Epithelial cell of proximal tubule (primary cell): ENCODE measurements at places on chromosomes 3 and 15.

DNA sequence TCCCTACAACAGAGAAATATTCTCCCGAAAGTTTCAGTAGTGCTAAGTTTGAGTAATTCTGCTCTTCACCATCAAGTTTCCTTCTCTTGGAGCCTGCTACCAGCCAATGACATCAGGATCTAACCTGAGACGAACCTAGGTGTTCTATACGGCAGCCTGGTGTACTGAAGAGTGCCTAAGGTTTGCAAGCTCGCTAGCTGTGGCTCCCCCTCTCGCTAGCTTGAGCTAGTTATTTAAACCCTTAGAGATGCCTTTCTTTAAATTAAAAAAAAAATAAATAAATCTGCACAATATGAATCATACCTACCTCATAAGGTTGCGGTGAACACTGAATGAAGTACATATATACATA lies 1.4 kb upstream of the COL8A1 start:
- no peak for DNase-seq

DNA sequence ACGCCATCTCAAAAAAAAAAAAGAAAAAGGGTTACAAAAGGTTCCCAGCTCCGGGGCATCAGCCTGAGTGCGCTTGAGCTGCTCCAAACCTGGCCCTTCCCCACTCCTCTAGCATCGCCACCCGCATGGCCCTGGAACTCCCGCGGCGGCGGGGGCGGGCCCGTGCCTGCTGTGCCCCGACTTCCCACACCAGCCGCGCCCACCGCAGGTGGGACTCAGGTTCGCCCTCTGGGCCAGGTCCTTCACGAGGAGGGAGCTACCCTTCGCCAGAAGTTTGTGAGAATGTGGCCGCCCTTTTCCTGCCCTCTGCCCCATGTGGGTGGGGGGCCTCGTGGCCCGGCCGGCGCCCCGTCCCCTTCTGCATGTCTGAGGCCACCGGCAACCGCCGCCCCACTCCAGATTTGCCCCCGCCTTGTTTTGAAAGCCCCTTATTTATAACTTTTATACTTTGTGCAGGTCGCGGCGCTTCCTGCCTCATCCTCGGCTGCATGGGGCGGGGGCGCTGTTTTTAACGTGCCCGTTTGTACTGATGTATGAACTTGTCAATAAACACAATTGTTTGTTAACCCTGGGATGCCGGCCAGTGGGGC lies 507 bp upstream of the JMJD7 start:
- no peak for DNase-seq

- no peak for DNase-seq
Observed at GRCh38 chr15:71313806-71314205, 198.5 kb downstream of the THSD4 start.

DNA sequence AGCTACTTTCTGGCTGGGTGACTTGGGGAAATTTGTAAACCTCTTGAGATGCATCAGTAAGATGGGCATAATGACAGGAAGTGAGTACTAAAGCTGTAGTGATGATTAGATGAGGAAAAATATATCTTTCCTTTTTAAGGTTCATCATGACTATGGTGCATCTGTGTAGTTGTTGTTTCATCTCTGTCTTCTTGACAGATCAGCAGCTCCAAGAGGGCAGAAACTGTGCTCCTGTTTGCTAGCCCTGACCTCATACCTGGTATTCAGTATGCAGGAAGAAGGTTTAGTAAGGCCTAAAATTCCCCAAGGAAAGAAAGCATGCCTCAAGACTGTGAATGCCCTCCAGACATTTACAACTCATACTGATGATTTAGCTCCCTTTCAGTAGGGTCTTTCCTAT lies 82.5 kb upstream of the PSMD6 start:
- no peak for DNase-seq

DNA sequence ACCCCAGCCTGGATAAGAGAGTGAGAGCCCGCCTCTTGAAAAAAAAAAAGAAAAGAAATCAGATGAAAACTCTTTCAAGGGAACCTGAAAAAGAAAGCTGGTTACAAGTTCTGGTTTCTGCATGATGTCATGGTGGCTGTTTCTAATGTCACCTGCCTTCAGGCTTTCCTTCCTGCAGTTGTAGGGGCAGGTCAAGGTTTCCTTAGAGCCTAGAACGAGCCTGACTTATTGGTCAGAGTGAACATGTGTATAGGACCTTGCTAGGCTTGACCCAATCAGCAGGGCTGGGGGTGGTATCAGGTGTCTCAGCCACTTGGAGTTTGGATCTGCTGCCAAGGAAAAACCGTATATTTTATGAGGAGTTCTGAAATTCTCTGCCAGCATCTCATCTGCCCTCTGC lies 3.8 kb downstream of the IVD start:
- DNase-seq: no peak

DNA sequence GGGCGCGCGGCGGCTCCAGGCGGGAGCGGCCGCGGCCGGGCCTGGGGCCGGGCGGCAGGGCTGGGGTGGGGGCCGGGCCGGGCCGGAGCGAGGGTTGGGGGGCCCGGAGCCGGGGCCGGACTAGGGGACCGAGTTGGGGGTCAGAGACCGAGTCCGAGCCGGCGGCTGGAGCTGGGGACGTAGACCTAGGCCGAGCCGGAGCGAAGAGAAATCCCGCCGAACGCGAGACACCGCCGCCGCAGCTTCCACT lies 37.3 kb downstream of the HMCES start:
- DNase-seq: no peak

- no peak for DNase-seq
Observed at GRCh38 chr3:15050405-15051092, 14.6 kb downstream of the MRPS25 start.

DNA sequence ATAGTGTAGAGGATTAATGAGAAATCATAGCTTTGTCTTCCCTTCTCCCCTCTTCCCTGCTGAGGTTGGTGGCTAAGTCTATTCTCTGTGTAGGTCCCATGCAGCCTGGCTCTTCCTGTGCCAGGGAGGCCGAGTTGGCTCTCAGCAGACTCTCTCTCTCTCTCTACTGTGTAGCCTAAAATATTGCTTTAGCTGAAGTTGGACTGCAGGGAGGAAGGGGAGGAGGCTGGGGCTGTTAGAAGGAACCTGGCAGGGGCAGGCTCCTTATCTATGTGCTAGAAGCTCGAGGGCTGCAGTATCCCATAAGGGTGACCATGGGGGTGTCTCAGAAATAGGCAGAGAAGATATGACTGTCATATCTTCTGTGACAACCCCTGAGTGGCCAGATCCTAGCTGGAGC lies 160.8 kb downstream of the EPHB1 start:
- no peak for DNase-seq

GRCh38 chr3:89912031-89912430 lies 804.6 kb downstream of the EPHA3 start:
- DNase-seq: no peak

DNA sequence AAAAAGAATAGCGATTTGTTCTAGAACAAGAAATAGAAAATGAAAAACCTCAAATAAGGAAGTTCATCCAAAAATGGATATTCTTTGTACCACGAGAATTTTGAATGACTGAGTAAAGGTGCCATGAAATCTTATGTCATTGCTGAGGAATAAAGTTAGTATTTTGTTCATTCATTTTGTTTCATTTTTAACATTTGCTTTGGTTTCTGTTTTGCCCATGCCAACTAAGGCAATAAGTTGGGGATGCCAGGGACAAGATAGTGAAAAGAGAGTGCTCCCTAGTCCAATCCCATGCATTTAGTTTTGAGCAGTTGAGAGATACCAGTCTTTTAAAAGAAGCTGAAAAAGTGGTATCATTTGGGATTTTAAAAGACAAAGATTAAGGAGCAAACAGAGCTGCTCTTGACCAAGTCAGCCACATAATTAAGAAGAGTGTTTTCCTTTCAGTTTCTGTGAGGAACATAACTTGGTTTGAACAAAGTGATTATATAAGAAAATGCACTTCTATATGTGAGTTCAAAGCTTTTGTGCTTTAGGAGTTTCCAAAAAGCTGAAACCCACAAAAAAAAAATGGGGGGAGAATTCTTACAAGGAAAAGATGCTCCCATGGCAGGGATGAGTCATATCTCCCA lies 201.4 kb downstream of the PLOD2 start:
- no peak for DNase-seq

DNA sequence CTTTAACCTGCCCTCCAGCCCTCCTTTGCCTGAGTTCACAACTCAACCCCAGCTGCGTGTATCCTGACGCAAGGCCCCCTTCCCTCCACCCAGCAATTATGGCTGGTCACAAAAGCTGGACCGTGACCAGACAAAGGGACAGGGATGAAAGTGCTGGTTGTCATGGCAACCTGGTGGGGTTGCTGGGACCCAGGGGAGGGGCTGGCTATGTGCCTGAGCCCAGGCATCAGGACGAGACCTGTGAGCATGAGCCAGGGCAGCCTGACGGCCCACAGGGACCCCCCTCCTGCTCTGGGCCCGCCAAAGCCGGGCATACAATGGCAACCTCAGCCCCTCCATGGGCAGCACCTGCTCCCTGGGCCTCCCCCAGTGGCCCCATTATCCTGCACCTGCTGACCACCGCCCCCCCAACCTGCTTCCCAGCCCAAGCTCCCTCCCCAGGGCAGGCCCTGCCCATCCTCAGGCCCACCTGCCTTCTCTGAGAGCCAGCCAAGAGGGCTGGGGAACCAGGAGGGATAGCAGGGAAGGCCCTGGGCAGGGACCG lies 4.5 kb upstream of the DNAH1 start:
- DNase-seq: no peak

- no peak for DNase-seq
Observed at GRCh38 chr3:31178467-31178866, 284.0 kb upstream of the GADL1 start.

DNA sequence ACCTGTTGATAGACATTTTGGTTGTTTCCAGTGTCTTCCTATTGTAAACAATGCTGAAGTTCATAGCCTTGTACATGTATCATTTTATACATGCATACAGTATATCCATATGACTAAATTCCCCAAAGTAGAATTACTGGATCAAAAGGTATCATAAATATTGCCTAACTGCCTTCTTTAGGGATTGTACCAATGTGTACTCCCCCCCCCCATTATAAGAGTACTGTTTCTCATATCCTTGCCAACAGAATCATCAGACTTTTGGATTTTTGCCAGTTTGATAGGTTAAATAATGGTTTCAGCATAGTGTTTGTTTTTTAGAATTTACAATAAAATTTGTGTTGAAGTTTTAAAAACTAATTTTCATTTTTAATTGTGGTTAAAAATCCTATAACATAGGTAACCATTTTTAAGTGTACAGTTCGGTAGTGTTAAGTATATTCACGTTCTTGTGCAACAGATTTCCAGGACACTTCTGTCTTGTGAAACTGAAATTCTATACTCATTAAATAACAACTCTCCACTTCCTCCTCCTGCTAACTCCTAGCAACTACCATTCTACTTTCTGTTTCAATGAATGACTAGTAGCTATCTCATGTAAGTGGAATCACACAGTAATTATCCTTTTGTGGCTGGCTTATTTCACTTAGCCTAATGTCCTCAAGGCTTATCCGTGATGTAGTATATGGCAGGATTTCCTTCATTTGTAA lies 30.8 kb upstream of the MAP3K13 start:
- peak; percentile 90 for DNase-seq

DNA sequence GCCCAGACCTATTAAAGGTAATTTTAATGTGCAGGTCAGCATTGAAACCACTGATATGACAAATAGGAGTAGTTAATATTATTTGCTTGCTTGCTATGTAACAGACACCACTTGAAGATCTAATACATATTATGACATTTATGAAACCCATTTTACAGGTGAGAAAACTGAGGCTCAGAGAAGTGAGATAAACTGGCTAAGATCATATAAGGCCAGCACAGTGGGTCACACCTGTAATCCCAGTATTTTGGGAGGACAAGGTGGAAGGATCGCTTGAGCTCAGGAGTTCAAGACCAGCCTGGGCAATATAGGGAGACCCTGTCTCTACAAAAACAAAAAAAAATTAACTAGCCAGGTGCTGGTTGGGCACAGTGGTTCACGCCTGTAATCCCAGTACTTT lies 33.1 kb upstream of the EIF4A2 start:
- no peak for DNase-seq

DNA sequence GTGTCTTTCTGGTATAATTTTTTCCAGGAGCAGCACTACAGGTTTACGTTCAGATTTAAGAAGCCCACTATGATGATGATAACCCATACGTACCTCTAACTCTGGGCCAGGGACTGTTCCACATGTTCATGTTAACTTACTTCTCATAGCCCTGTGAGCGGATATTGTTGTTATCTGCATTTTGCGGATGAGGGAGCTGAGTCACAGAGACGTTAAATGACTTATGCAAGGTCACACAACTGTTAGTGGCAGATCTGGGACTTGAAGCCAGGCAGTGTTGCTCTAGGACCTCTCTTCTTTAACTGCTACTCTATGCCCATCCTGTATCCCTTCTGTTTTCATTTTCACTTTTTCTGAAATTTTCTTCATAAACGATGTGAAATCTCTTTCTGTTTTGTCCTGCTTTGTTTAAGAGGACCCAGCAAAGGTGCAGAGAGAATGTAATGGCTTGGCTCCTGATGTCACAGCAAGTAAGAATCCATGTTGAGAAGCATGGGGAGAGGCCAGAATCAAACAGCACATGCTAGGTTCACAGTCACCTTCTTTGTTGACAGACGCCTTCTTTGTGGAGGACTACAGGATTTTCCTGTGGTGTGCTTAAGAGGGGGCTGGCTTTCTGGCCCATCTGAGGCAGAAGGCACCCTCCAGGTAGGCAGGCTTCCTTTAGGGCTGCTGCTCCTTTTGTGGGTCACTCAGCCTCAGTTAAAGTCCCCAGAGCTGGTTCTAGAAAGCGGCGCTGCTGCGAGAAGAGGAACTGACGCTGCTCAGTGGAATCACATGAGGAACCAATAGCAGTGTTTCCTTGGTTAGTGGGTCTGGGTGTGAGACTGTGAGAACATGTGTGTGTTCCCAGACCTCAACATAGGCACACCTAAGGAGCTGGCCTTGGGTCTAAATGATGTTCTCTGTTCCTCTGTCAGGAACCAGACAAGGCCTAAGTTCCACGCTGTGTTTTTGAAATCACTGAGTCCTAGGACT lies 121.6 kb downstream of the TMEM108 start:
- DNase-seq: no peak

- no peak for DNase-seq
Observed at GRCh38 chr3:81829937-81830336, 68.5 kb upstream of the GBE1 start.

DNA sequence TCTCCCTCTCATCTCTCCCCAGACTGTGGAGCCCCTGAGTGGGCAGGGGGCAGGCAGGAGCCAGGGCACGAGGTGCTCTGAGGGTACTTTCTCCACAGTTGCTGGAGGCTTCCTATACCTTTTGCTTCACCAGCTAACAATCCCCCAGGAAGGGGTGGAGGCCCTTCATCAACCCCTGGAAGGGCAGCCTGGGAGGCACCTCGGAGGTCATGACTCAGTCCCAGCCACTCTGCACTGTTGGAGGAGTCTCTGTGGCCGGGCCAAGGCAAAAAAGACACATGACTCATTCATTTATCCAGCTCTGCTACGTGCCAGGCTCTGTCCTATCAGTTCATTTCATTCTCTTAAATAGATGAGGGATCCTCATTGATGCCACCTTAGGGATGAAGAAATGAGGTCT lies 15.6 kb upstream of the KY start:
- DNase-seq: no peak

DNA sequence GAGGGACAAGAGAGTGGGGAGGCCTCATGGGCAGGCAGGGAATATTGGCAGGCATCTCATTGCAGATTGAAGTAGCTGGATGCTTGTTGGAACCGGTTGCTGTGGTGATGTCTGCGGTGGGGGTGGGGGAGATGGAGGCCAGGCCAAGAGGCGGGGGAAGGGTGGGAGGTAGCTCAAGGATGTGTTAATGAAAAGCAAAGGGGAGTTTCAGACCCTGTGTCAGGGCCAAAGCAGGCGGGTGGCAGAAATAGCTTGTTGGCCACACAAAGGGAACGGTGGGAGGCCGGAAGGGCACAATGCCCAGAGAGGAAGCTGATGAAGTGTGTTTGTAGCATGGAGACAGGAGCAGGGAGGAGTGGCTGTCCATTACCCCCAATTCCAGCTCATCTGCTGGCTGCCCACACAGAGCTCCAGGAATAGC lies 28.0 kb downstream of the CCDC33 start:
- no peak for DNase-seq
